ENCODE measurements at places on chromosomes 7 and 10.

- no peak for DNase-seq
Observed at GRCh38 chr7:70410134-70410750, 721.7 kb upstream of the GALNT17 start.

GRCh38 chr10:126006264-126006663 lies 109.9 kb downstream of the FANK1 start:
- no peak for DNase-seq

GRCh38 chr7:107934991-107935770 lies 44.2 kb downstream of the DLD start:
- no peak for DNase-seq

GRCh38 chr10:47388879-47389278 lies 4.8 kb upstream of the ZNF488 start:
- DNase-seq, result no peak

- DNase-seq, result no peak
Observed at GRCh38 chr10:122140461-122140902, 130.6 kb upstream of the BTBD16 start.

DNA sequence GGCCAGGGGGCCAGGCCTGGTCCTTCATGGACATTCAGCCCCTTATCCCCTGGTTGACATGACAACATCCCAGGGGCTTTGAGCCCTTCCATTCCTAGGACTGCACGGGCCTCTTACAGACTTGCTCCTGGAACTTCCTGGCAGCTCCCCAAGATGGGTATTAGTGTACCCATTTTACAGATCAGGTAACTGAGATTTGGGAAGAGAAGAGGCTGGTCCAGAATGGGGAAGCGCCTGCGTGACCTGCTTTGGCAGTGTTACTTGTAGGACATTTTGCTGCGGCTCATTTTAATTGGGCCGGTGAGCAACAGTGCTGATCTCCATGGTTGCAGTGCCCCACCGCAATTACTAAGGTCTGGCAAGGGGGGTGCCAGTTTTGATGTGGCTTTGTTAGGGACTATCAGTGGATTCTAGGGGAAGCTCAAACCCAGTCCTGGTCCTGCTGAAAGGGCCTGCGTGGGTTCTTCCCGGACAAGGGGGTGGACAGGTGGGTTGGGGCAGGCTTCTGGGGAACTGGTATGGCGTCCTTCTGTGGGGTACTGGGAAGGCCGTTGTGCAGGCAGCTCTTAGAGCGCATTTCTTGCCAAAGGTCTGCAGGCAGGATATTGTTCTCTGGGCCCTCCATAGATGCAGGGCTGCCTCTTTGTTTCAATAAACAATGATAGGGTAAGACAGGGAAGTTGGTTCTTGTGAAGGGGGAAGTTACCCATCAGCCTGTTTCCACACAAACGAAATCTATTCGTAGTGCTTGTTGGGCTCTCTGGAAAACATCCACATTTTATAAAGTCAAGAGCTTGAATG lies 137.6 kb downstream of the RGS10 start:
- DNase-seq, result no peak

DNA sequence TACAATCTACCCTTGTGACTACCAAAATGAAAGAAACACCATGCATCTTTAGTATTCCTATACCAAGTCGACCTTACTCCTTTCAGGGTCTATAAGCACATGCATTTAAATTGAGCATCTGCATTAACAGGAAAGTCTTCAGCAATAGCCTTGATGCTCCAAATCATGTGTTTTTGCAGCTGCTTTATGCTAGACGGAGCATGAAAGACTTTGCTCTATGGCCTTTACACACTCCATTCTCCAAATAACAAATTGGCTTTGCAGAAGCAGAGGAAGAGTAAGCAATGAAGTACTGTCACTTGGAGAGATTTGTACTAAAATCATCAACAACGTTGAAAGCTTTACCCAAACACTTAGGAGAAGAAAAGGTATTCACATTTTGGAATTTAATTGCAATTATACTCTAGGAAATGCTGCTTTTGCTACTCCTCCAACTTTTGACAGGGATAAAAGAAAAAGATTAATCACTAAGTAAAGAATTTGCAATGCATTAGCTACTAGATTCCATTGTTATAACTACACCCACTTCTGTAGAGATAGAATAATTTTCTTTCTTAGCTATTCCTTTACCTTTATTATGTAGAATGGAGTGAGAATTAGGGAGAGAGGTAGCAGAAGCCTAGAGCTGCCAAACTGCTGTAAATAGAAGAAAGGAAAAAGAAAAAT lies 131.8 kb downstream of the SEMA3E start:
- no peak for DNase-seq

DNA sequence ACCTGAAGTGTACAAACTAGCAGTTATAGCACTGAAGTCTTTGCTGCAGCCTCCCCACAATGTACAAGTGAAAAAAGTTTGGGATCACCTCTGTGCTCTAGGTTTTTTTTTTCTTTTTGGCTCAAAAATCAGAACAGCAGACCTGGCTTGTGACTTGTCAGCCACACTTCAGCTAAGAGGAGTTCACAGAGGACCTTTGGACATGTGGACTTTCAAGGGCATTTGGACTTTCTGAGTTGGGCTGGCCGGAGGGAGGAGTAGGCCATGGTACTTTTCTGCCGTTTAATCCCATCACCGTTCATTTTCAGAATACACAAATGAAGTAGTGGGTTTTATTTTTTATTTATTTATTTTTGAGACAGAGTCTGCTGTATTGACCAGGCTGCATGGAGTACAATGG lies 21.9 kb upstream of the ACSL5 start:
- no peak for DNase-seq

DNA sequence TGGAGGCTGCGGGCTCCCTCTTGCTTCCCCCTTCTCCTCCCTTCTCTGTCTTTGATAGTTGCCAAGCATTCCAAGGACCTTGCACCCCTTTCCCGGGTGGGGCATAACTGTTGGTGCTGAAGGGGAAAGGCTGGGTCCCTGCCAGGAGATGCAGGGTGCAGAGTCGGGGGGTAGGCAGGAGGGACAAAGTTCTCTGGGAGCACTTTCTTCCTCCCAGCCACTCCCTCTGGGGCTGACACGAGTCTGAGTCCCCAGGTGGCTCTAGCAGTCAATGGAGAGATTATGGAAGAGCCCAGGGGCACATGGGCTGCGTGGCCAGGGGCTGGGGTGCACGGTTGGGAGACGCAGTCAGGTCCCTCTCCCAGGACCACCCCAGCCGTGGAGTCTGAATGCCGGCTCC lies 2.1 kb downstream of the CLDN15 start:
- no peak for DNase-seq

- DNase-seq, result no peak
Observed at GRCh38 chr10:57849691-57850357, 417.9 kb downstream of the IPMK start.

- DNase-seq, result no peak
Observed at GRCh38 chr10:77231884-77232610, 405.6 kb downstream of the KCNMA1 start.

GRCh38 chr10:78229950-78230675 lies 196.4 kb downstream of the RPS24 start:
- no peak for DNase-seq

GRCh38 chr7:90551036-90551435 lies 45.1 kb upstream of the CDK14 start:
- no peak for DNase-seq

- DNase-seq, result no peak
Observed at GRCh38 chr10:71040343-71040742, 152.0 kb upstream of the PCBD1 start.

DNA sequence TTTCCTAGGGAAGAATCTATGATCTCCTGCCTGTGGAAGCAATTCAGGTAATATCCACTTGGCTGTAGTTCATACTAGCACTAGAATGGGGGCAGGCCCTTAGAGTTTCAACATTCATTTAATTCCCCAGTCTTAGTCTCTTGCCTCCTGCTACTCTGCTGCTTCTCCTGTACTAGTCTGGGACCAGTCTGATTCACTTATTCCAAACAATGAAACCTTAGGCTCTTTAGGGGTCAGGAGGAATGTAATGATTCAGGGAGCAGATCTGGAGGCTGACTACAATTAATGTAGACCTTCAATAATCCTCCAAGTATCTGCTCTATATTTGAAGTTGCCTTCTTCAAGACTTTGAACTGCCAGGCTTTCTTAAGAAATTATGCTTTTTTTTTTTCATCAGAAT lies 101.8 kb downstream of the GNAT3 start:
- no peak for DNase-seq

- DNase-seq, result no peak
Observed at GRCh38 chr7:37009125-37009675, 284.9 kb upstream of the AOAH start.

DNA sequence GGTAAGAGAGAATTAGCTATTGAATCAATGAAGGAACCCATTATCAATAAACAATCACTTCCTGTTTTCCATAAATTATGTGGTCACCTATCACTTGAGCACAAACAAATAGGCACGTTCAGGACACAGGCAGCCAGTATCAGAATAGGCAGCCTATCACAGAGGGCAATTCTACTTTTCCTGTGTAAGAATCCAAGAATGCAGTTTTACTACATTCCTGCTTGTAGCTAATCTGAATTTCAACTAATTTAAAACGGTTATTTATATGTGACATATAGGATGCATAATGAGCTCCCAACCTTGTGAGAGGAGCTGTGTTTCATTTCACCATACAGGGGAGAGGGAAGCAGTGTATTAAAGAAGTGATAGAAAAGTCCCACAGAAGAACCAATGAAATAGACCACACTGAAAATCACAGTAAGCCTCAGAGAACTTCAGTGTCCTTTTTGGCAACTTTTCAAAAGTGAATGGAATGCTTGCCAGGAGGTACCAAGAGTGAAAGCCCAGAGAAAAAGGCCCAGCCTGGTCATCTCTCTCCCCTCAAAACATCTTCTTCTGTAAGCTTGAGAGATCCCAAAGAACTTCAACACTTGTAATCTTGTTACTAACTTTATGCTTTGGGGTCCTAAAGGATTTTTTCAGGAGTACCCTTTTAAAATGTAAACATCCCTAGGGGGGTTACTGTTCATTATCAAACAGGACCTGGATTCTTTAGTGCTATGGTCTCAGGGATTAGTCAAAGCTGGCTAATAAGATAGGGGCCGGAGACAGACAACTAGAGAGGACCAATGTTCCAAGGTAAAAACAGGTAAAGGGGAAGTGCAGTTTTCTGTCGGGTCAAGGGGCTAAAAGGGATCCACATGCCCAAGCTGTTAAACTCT lies 1.3 kb downstream of the IMMP2L start:
- no peak for DNase-seq

DNA sequence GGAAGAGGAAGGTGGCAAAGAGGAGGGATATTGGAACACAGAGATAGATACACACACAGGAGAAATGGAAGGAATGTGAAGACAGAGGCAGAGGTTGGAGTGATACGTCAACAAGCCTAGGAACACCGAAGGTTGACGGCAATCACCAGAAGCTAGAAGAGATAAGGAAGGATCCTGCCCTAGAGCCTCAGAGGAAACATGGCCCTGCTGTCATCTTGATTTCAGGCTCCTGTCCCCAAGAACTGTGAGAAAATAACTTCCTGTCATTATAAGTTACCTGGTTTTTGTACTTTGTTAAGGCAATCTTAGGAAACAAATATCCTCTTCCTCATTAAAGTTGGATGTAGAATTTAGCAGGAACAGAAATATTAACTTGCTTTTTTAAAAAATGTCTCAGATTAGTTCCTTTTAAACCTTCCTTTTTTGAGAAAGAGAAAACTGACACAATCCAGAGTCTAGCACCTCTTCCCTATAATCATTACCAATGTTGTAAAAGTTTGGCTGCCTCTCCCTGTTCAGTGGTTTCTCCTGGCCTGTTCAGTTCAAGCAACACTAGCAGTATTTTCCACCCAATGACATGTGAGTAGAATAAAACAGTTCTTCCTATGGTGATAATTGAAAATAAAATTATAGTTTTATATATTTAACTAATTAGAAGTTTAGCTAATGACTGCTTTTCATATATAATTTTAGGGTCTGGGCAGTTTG lies 28.8 kb upstream of the GNAI1 start:
- no peak for DNase-seq
